Activated CD4-positive, alpha-beta memory T cell treated with anti-CD3 and anti-CD28 coated beads, Interleukin-2, amount 10 ng/mL, durations not matched to agents 7 days and 5 days (primary cell): ENCODE measurements at places on chromosomes 7 and 10.

- no peak overlapping the region for H3K27ac ChIP-seq
- H3K4me3 ChIP-seq = no peak overlapping the region
- no peaks in the 10 kb centered on the region for H3K27me3 ChIP-seq
- H3K4me1 ChIP-seq = no peaks in the 10 kb centered on the region
Measured at GRCh38 chr7:70512144-70512543, 619.8 kb upstream of the GALNT17 start.

GRCh38 chr10:125017547-125018298 is 75.8 kb downstream of the ZRANB1 start:
- DNase-seq = no peak
- peaks cover 37% of the 10 kb centered on the region for H3K27me3 ChIP-seq
- no peaks in the 10 kb centered on the region for H3K36me3 ChIP-seq
- H3K4me1 ChIP-seq = peaks cover 18% of the 10 kb centered on the region
- no peak overlapping the region for H3K4me3 ChIP-seq

DNA sequence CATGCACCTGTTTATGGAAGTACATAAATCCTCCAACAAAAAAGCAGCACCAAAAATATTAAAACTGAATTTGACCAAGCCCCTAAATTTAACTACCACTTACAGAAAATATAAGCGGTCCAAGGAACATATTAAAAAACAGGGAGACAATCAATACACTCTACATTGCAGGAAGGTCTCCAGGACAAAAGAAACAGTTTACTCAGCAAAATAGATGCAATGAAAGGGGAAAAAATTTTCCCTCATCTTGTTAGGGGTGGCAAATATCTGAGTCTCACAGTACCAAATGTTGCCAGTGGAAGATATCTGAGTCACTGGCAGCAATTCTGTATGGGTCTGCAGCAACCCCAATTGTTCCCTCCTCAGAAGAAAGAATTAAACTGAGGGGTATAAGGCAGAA is 50.4 kb downstream of the NAMPT start:
- H3K4me3 ChIP-seq = no peak overlapping the region
- DNase-seq = no peak
- H3K36me3 ChIP-seq = no peaks in the 10 kb centered on the region
- H3K27me3 ChIP-seq = peaks cover 17% of the 10 kb centered on the region
- no peak overlapping the region for H3K27ac ChIP-seq
- H3K4me1 ChIP-seq = no peaks in the 10 kb centered on the region

DNA sequence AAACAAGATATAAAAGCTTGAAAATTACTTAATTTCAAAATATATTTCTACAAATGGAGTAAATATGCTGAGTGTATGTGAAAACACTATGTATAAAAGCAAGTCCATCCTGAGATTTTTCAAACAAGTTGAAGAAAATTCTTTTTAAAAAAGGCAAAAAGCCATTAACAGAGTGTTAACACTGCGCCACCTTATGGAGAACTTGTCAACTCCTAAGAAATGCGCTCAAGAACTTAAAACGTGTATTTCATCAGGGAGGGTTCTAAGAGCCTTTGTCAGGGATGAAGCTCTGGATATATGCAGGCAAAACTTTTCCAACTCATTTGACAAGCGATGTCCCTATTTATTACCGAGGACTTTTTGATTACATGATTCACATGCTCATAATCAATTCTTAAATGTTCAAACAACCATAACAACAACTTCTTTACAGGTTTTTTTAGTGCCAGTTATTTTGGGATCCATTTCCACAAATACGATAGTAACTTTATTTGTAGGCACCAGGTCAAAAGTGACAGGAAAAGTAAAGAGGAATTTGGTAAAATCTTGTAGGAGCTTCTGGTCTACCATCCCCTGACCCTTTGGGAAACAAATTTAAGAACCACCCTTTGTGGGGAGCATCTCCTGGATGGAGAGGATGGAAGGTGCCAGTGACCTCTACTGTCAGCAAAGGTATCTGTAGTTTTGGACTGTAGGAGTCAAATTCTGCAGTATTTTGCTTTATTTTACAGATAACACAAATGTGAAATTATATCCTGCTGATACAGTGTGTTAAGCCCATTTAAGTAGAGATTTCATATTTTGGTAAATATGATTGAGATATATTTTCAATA is 23.2 kb downstream of the CALCR start:
- no peaks in the 10 kb centered on the region for H3K4me1 ChIP-seq
- no peaks in the 10 kb centered on the region for H3K36me3 ChIP-seq
- H3K27ac ChIP-seq = no peak overlapping the region
- DNase-seq = no peak
- no peak overlapping the region for H3K4me3 ChIP-seq
- H3K27me3 ChIP-seq = peaks cover 7% of the 10 kb centered on the region

DNA sequence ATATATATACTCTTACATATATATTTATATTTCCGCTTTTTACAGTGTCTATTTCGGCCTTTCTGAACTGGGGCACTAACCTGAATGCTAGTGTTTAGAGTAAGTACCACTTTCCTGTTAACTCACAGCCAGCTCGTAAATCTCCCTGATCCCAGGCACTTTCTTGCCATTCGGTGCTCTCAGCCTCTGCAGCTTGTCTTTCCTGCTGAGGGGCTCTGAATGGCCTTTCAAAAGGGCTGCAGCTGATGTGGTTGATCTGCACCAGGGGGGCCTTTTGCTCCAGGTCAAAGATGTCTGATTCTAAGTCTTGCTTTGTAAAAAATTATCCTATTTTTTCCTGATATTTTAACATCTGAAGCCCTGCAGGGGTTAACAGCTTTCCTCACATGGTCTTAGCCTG is 25.5 kb upstream of the HPS1 start:
- peaks cover 22% of the 10 kb centered on the region for H3K27me3 ChIP-seq
- H3K4me1 ChIP-seq = peaks cover 9% of the 10 kb centered on the region
- H3K36me3 ChIP-seq = no peaks in the 10 kb centered on the region
- no peak for DNase-seq
- H3K4me3 ChIP-seq = no peak overlapping the region
- H3K27ac ChIP-seq = no peak overlapping the region

- DNase-seq = no peak
- H3K4me1 ChIP-seq = no peaks in the 10 kb centered on the region
- H3K27me3 ChIP-seq = no peaks in the 10 kb centered on the region
- H3K4me3 ChIP-seq = no peak overlapping the region
- no peak overlapping the region for H3K27ac ChIP-seq
Measured at GRCh38 chr10:75828413-75828812, 397.0 kb downstream of the LRMDA start.

DNA sequence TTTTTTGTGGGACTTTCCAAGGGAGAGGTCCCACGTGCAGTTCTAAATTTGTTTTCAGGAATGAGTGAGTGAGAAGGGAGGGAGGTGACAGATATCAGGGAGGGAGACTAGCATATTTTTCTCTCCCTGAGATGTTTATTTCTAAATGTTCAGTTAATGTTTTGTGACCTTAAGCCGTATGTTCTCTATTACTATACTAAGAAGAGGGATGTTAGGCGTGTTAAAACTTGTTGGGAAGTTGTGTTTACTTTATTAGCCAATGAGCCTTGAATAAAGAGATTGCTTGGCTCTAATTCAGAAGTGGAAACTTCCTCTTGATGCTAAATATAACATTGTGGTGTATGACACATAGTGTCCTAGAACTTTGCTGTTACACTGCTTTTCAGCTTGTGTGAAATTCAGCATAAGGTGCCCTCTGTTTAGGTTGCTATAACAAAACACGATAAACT is 37.3 kb downstream of the DNAH11 start:
- DNase-seq = no peak
- H3K36me3 ChIP-seq = no peaks in the 10 kb centered on the region
- H3K27me3 ChIP-seq = peaks cover 12% of the 10 kb centered on the region
- H3K27ac ChIP-seq = no peak overlapping the region
- no peak overlapping the region for H3K4me3 ChIP-seq
- H3K4me1 ChIP-seq = peaks cover 2% of the 10 kb centered on the region

GRCh38 chr7:6648815-6649104 is 11.6 kb downstream of the ZNF316 start:
- no peaks in the 10 kb centered on the region for H3K4me1 ChIP-seq
- no peak for DNase-seq
- H3K27me3 ChIP-seq = no peaks in the 10 kb centered on the region

DNA sequence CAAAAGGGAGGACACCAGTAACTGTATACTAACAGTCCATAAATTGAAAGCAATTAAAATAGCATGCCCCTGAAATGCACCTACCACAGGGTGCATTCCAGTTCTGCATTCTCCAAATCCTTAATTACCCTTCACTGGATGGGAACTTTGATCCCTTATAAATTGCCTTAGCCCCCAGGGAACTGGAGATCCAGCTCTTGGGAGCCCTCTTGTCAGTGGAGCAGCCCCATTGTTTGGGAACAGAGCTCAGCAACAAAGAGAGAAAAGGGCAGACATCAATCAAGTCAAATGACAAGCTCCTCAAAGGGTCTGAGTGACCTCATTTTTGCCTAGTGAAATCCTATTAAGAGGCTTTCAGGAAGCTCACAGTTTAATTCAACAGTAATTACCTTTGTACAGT is 472.6 kb downstream of the XPNPEP1 start:
- no peak overlapping the region for H3K27ac ChIP-seq
- H3K4me1 ChIP-seq = no peaks in the 10 kb centered on the region
- DNase-seq = no peak
- no peaks in the 10 kb centered on the region for H3K36me3 ChIP-seq

GRCh38 chr10:78121801-78122200 is 88.1 kb downstream of the RPS24 start:
- DNase-seq = no peak
- no peak overlapping the region for H3K4me3 ChIP-seq
- no peak overlapping the region for H3K27ac ChIP-seq
- peaks cover 14% of the 10 kb centered on the region for H3K27me3 ChIP-seq
- H3K36me3 ChIP-seq = no peaks in the 10 kb centered on the region
- no peaks in the 10 kb centered on the region for H3K4me1 ChIP-seq

DNA sequence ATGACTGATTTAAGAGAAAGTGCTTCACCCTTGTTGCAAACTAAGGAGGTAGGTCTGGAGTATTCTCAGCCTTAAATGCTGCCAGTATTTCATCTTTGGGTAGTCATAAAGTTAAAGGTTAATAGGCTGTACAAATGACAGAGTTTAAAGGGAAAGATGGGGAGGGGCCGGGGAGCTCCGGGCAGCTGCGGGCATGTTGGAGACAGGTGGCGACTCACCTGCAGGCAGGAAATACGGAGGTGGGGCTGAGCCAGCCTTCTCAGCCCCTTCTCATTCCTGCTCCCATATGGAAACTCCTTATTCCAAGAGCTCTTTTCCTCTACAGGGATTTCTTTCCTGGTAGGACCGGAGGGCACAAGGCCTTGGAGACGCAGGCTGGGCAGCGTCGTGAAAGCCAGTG is 31.8 kb upstream of the HMX3 start:
- H3K4me1 ChIP-seq = no peaks in the 10 kb centered on the region
- DNase-seq = no peak
- H3K36me3 ChIP-seq = no peaks in the 10 kb centered on the region
- H3K4me3 ChIP-seq = no peak overlapping the region
